Natural killer cell (primary cell): ENCODE measurements at places on chromosomes 2 and 18.

- no peak for DNase-seq
These were observed 84.2 kb upstream of the CD302 start for GRCh38 chr2:159882130-159882745.

DNA sequence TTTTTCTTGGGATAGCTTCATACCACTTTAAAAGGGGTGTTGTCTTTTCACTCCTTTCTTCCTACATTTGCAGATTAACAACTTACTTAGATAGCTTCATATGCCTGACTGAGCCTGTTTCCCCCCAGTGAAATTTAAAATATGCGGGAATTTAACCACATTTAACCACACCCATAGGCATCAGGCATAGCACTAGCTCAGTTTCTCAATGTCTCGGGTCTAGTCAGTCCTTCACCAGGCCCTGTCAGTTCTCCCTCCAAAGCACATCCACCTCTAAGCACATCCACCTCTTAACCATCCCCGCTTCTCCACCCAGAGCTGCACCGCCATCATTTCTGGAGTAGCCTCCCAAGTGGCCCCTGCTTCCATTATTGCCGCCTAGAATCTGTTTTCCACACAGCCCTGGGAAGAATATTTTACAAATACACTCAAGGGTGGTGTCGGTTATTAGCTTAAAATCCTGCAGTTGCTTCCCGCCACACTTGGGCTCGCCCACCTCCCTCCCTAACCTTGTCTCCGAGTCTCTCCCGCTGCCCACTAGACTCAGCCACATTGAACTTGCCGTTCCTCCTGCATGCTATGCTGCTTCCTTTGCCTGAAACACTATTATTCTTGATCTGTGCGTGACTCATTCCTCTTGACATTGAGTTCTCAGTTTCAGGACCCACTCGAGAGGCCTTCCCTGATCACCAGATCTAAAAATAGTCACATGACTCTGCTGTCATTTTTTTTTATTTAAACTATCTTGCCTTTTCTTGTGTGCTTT is 68.3 kb downstream of the SPTBN1 start:
- DNase-seq = no peak

- DNase-seq = no peak
These were observed 108.4 kb upstream of the BZW1 start for GRCh38 chr2:200703127-200703925.

DNA sequence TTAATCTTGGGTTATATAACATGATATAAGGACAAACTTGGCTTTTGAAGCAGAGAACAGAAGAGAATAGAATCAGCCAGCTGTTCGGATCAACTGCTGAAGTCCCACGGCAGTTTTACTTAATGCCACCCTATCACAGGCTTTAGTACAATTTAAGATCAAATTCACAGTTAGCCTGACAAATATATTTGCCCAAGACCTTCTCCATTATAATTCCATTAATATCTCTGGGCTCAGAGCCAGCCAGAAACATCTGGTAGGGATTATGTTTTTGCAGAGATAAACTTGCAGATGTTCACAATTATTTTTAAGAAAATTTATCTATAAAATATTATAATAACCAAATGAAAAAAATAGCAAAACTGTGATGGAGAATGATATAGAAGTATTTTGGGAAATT is 381.4 kb downstream of the RAD51AP2 start:
- no peak for DNase-seq

DNA sequence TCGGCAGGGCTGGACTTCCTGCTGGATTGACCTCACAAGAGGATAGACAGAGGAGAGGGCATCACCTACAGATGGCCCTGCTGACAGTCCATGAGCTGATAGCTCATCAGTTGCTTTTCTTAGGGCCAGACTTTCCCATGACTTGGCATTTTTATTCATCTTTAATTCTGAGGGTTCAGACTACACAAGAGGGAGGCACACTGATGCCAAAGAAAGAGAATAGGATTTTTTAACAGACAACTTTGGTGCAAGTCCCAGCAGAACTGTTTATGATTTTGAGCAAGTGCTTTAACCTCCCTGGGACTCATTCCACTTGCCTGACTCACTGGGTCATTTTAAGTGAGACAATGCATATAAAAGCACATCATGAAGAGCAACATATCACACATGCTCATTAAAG is 299.2 kb downstream of the INSIG2 start:
- no peak for DNase-seq

GRCh38 chr18:70453058-70453775 is 164.4 kb downstream of the SOCS6 start:
- no peak for DNase-seq

GRCh38 chr2:231361701-231362554 is 33.6 kb upstream of the B3GNT7 start:
- peak; percentile 57 for DNase-seq

GRCh38 chr18:7764405-7764804 is 197.3 kb downstream of the PTPRM start:
- DNase-seq = no peak

- DNase-seq = no peak
These were observed 96.1 kb downstream of the RBMS1 start for GRCh38 chr2:160397530-160397865.

GRCh38 chr2:45320956-45321355 is 290.1 kb downstream of the SRBD1 start:
- DNase-seq = no peak

DNA sequence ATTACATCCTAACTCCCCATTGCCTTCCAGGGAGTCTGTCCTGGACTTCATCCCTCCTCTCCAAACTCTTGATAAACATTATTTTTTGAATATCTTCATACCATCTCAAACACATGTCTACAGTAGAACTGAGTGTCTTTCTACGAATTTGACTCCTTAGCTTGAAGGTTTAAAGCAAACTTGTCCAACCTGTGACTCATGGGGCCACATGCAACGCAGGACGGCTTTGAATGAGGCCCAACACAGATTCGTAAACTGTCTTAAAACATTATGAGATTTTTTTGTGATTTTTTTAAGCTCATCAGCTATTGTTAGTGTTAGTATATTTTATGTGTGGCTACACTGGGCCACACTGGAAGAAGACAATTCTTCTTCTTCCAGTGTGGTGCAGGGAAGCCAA is 98.1 kb downstream of the PARD3B start:
- DNase-seq = no peak

GRCh38 chr18:39403121-39403520 is 1837.5 kb upstream of the CELF4 start:
- no peak for DNase-seq

DNA sequence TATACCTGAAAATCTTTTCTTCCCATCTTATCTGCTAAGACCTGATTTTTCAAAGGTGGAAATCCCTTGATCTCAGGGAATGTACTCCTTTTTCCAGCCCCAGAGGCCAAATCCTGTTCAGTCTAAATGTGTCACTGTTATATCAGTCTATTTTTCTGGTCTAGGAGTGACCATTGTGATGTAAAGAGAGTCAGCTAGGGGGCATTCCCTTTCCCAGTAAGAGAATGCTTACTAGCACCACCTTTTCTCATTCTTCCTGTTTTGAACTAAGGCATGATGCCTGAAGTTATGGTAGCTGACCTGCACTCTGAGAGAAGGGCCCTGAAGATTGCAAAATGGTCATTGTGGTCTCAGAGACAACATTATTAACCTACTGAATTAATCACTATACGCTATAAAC is 124.1 kb upstream of the XIRP2 start:
- DNase-seq = no peak

DNA sequence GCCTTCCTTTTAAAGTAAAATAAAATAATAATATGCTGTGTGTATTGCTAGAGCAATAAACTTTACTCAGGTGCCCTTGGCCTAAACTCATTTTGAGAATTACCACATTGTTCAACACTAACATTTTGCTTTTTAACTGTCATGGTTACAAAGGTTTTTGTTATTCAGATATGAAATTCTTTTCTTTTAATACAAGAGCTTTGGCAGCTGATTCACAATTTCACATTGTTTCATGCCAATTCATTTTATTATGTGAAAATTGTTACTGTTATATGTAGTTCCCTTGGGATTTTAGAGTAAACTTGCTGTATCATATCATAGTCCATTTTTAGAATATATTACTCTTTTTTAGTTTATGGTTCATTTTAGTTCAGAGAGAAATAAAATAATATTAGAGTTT is 65.8 kb upstream of the ZNF804A start:
- no peak for DNase-seq

- no peak for DNase-seq
These were observed 383.9 kb upstream of the HS6ST1 start for GRCh38 chr2:128702616-128703015.

GRCh38 chr2:222525811-222526210 is 101.5 kb downstream of the SGPP2 start:
- DNase-seq = no peak

DNA sequence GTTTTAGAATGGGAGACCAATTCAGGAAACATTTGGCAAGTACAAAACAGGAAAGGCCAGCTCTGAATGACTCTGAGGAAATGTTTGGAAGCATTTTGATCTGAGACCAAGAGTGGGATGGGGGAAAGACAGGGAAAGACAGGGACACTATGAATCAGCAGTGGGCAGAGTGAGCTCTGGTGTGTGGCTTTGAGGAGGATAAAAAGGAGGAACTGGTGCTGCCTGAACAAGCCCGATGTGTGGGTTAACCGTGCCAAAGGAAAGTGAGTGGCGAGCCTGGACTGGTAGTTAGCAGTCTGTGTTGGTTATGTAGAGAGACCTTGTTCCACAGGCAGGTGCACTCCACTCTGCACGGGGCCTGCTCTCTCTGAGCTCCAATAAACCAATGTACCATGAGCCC is 5.3 kb downstream of the MFSD6 start:
- DNase-seq = no peak

DNA sequence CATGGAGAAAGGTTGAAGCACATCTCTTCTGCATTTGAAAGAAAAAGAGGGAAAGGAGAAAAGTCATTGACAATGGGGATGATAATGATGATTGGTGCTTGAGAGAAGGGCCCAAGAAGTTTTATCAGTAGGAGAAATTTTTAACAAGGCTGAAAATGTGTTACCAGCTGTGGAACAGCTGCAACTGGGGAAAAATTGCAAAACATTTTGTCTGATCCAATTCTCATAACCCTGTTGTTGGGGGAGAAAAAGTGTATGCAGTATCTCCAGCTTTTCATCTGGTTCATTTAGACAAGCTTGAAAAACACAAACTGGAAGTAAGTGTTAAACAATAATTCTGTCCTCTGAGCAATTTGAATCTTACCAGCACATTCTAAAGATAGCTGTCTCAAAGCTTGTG is 92.7 kb downstream of the CSRNP3 start:
- DNase-seq = no peak

GRCh38 chr2:61658841-61659780 is 121.0 kb upstream of the XPO1 start:
- DNase-seq = no peak

GRCh38 chr2:11074246-11074820 is 80.9 kb upstream of the SLC66A3 start:
- no peak for DNase-seq

DNA sequence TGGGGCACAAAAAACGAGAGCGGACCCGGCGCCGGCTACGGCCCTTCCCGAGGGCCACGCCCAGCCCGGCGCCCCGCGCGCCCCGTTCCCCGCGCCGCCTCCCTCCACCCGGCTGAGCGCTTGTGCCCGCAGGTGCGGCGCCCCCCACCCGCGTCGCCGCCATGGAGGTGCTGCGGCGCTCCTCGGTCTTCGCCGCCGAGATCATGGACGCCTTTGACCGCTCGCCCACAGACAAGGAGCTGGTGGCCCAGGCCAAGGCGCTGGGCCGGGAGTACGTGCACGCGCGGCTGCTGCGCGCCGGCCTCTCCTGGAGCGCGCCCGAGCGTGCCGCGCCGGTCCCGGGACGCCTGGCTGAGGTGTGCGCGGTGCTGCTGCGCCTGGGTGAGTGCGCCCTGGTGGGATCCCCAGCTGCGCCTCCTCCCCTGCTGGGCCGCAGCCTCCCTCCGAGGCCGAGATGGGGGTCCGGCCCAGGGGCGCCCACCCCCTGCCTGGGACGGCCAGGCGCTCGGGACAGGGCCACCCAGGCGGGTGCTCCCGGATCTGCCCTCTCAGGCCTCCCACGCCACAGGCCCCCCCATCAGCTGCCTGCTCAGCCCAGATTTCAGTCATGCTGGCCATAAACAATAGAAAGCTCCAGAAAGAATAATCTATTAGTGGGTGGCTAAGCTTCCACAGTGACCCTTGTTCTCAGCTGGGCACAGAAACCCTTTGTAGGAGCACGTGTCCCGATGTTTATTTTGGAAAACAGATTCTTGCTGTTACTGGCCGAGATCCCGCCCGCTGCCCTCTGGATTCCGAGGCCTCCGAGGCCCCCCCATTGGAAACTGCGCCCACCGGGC is 997 bp downstream of the BOK start:
- DNase-seq = no peak

DNA sequence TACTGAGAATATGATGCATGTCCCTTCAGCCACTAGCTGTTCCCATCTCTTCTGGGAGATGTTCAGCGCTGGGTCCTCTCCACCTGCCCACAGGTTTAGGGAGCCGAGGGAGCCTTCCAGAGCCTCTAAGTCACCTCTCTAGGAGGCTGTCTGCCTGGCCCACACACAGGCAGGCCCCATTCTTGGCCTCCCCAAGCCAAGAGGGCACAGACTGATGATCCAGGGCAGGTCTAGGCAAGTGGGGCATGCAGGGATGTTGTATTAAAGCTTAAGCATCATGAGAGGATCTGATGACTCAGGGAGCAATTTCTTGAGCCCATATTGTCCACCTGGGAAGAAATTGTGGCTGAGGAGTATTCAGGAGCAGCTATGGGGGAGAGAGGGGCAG is 19.9 kb downstream of the TMSB10 start:
- no peak for DNase-seq

GRCh38 chr2:61327173-61327572 is 143.7 kb downstream of the USP34 start:
- no peak for DNase-seq

GRCh38 chr2:106267997-106268396 is 73.9 kb upstream of the UXS1 start:
- DNase-seq = no peak

DNA sequence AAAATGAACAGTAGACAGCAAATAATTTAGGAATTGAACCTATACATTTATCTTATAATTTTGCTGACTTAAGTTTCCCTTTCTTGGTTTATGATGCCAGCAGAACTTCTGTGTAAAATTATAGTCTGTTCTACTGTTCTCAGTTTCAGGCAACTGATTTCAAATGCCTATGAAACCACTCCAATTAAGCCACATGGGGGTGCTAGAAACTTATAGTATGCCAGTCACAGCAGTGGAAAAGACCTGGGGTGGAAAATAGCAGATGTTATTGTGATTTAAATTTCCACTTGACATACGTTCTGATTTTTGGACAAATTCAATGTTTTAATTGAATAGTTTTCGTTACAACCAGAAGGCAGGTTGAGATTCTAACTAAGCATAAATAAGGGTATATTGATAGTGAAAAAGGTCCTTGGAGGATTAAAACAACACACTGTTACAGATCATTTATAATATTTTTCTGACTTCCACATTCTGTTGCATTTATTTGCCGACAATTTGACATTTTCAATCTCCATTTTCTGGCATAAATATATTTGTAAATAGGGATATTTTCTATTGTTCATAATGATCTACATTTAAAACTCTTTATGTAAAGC is 61.4 kb downstream of the CPS1 start:
- DNase-seq = no peak

DNA sequence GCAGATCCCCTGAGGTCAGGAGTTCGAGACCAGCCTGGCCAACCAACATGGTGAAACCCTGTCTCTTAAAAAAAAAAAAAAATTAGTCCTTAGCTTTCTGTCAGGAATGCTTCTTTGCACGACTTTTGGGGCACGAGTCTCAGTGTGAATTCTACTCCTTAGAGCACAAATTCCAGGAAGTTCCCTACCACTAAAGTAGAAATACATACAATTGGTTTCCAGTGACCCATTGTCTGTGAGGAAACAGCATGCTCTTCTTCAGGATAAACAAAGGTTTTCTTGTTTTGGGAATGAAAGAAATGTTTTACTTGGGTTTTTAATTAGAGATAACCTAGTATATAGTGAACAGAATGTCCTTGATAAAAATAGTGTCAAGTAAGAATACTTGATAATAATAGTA is 23.7 kb downstream of the PSMA8 start:
- DNase-seq = no peak
